Epithelial cell of proximal tubule (primary cell): ENCODE measurements at places on chromosomes 6 and 20. TPM values are rescaled to one million over a fixed set of nuclear protein-coding genes. Genes with fewer than 3 reads are reported as not detected.

The GPANK1 gene
- 16.0 and 32.9 TPM in 2 replicates for total RNA-seq

The RIPPLY2 gene
- not detected in 2 replicates for total RNA-seq

The PDE10A gene
- total RNA-seq = 6.9 TPM in 2 replicates

GRCh38 chr6:150361876-150362275 lies 6.9 kb upstream of the IYD start:
- DNase-seq = no peak

GRCh38 chr6:128508588-128509296 lies 11.7 kb downstream of the PTPRK start:
- peak; percentile 82 for DNase-seq

DNA sequence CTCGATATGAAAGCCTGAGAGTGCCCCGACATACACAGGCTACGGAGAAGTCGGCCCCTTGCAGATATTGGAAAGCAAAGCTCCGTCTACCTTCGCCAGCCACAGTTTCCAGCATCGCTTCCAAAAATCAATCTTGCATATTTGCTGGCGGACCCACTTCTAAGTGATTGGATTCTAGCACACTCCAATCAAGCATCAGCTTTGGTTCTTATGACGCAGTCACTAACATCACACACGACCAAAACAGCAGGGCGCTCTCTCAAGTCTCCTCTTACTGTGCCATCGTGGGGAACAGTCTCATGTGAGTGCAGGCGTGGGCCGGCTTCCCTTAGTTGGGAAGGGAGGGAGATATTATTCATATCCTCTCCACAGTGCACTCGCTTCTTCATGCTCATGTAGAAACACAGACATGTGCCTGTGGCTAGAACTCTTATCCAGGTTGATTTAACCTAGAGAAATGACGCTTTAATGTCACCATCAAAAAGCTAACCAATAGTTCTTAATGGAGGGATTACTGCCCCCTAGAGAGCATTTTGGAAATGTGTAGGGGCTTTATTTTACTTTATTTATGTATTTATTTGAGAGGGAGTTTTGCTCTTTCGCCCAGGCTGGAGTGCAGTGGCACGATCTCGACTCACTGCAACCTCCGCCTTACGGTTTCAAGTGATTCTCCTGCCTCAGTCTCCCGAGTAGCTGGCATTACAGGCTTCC lies 229.8 kb downstream of the SOD2 start:
- no peak for DNase-seq

DNA sequence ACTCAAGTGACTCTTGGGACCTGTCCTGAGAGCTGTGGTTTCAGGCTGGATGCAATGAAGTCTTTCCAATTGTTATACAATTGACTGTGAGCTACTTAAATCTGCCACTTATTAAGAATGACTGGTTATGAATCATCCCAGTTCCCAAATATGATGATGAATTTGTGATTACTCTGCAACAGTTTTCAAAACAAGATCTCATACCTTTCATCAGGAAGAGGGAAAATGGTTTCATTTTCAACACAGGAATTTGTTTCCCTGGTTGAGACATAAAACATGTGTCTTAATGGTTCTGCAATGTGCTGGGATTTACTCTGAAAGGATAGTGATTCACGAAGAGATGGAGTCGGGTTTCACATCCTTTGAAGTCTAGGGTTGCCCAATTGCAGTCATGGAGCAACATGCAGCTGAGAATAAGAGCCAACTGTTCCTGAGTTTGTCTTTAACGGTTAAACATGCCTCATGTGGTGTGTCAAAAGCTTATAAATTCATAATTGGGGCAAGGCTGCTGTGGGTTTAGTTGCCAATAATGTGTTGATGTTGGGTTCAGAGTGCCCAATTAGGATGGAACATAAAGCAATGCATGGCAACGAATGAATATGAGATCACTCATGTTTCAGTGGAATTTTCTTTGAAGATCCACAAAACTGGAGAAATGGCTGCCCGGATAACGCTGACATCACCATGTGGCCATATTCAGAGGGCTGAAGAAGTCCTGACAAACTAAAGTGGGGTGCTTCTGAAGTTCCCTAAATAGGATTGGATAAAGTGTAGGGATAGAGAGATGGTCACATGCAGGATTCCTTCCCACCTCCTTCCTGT lies 41.0 kb downstream of the CYP24A1 start:
- DNase-seq = peak; percentile 96

DNA sequence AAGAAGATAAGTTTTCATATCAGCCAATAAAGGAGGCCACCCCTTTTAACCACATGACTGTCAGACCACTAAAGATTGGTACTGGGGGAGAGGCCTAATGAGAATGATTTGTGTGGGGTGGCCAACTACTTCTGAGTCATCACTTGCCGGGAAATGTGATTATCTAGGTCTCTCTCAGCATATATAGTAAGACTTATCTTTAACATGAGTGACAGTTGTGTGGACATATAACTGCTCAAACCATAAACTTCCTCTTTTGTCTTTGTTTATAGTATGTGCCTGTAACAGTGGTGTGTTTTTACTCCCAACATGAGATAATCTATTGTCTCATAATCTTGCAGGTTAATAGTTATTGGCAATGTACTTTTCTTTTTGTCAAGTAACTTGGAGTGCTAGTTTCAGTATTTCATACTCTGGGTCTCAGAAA lies 312.4 kb downstream of the CDKAL1 start:
- no peak for DNase-seq

- no peak for DNase-seq
Measured at GRCh38 chr6:17519120-17519519, 81.0 kb upstream of the FAM8A1 start.

GRCh38 chr6:33785778-33786177 lies 3.2 kb downstream of the LEMD2 start:
- no peak for DNase-seq

DNA sequence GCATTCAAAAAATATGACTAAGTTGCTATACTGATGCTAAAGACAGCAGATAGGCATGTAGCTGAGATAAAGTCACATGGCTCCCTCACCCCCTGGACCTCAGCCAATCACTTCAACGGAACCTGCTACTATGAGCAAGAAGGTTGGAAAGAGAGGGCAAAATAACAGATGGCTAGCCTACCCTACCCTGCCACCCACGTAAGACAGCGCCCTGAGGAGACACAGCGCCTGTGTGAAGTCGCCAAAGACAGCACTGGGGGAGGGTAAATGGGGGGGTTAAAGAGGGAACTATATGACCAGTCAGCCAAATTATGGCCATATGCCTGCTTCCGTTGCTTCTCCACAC lies 163.2 kb downstream of the RALGAPA2 start:
- no peak for DNase-seq

GRCh38 chr20:46076806-46077205 lies 13.0 kb downstream of the NCOA5 start:
- DNase-seq = no peak
